ENCODE measurements at places on chromosomes 2 and 18. TPM values are rescaled to one million over a fixed set of nuclear protein-coding genes. Genes with fewer than 3 reads are reported as not detected.

The WNT10A gene
- total RNA-seq = not detected

The FAM228A gene
- total RNA-seq = 1.4 TPM

The CXCR1 gene
- total RNA-seq = not detected

The TANC1 gene
- total RNA-seq = 34.7 TPM

The FKBP1B gene
- 3.3 TPM for total RNA-seq

The ATOH8 gene
- total RNA-seq = 18.6 TPM

The ACMSD gene
- not detected for total RNA-seq

The RAB17 gene
- total RNA-seq = not detected

The CHN1 gene
- total RNA-seq = 33.7 TPM

The AFF3 gene
- total RNA-seq = 4.3 TPM

The FBXO36 gene
- 7.7 TPM for total RNA-seq

The CNDP1 gene
- total RNA-seq = not detected

The GCG gene
- not detected for total RNA-seq

The TGFA gene
- not detected for total RNA-seq

The LONRF2 gene
- total RNA-seq = under 0.01 TPM

The GLI2 gene
- 3.8 TPM for total RNA-seq

The SCYGR4 gene
- total RNA-seq = not detected

The LDLRAD4 gene
- total RNA-seq = 0.88 TPM

The PLCL1 gene
- 3.2 TPM for total RNA-seq

The ABCB11 gene
- under 0.01 TPM for total RNA-seq

The GRP gene
- not detected for total RNA-seq

The HOXD13 gene
- not detected for total RNA-seq

The AQP4 gene
- total RNA-seq = not detected

The GAREM2 gene
- total RNA-seq = 2.4 TPM

The TNFAIP6 gene
- total RNA-seq = 43.1 TPM

The MFSD2B gene
- 0.36 TPM for total RNA-seq

The PKDCC gene
- 4.0 TPM for total RNA-seq

The CYP26B1 gene
- under 0.01 TPM for total RNA-seq

The HOXD9 gene
- 0.36 TPM for total RNA-seq

The ZAP70 gene
- under 0.01 TPM for total RNA-seq

The GDF7 gene
- total RNA-seq = under 0.01 TPM

The TMEM169 gene
- total RNA-seq = 0.88 TPM

The PTGR3 gene
- 10.3 TPM for total RNA-seq

The CENPA gene
- 2.9 TPM for total RNA-seq

The CDH2 gene
- total RNA-seq = 78.7 TPM

The STAT4 gene
- 16.6 TPM for total RNA-seq

The B3GNT7 gene
- total RNA-seq = 0.72 TPM

The ITGB6 gene
- under 0.01 TPM for total RNA-seq

The PARD6G gene
- total RNA-seq = 2.2 TPM

The ACVR1C gene
- total RNA-seq = 0.36 TPM

The CFAP65 gene
- not detected for total RNA-seq

The SLC5A6 gene
- 14.1 TPM for total RNA-seq

Measured in osteoblast (primary cell).